ENCODE measurements at places on chromosomes 5 and 9.

- DNase-seq, result no peak
Observed at GRCh38 chr5:44377057-44377456, 12.2 kb downstream of the FGF10 start.

DNA sequence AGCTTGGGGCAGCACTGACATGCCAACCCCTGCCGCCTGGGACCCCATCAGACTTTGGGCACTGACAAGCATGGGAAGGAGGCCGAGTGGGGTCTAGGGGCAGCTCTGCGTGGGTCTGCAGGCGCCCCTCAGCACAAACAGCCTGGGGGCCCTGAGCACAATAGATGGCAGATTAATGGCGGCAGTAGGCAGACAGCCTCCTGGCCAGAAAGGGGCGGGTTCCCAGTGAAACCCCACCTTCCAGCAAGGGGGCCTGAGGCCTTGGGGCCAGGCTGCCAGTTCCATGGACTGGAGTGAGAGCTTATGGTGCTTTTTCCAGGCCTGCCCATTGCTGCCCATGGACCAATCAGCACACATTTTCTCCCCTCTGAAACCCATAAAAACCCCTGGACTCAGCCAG lies 2031.2 kb downstream of the EFNA5 start:
- no peak for DNase-seq

GRCh38 chr5:134427540-134428041 lies 15.9 kb upstream of the CDKN2AIPNL start:
- DNase-seq, result no peak

GRCh38 chr9:133160742-133161546 lies 2.8 kb downstream of the GBGT1 start:
- DNase-seq, result peak; percentile 67

- no peak for DNase-seq
Observed at GRCh38 chr5:458547-459353, 15.8 kb downstream of the EXOC3 start.

- DNase-seq, result no peak
Observed at GRCh38 chr5:43193181-43193893, 1.3 kb downstream of the NIM1K start.

DNA sequence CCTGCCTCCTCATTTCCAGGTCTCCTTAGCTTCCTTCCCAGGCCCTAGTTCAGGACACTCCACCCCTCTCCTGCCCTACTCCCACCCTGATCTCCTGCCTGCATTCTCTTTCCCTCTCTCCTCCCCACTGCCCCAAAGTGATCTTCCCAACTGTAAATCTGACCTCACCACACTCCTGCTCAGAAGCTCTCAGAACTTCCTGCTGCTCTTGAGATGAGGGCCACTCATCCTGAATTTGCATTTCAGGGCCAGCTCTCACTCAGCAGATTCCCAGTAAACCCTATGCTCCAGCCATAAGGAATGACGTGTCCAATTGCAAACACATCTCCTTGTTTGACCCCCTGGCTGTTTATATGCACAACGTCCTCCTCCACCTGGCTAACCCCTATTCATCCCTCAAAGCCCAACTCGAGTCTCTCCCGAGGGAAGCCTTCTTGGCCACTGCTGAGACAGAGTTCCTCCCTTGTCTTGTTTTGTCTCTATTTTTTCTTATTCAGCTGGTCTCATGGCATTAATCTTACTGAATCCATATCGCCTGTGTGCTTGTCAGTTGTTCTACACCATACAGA lies 95.0 kb downstream of the NSG2 start:
- no peak for DNase-seq

- no peak for DNase-seq
Observed at GRCh38 chr5:80576383-80576782, 6.3 kb upstream of the ANKRD34B start.

GRCh38 chr9:87725356-87725899 lies 491 bp upstream of the CTSL start:
- DNase-seq, result no peak

DNA sequence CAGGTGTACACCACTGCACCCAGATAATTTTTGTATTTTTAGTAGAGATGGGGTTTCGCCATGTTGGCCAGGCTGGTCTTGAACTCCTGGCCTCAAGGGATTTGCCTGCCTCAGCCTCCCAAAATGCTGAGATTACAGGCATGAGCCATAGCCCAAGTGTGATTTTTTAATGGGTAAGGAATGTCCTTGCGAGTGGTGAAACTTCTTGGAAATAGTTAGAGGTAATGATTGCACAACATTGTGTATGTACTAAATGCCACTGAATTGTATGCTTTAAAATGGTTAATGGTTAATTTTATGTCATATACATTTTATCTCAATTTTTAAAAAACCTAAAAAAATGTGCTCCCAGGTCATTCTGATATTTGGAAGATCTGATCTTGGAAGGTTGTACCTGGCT lies 59.9 kb upstream of the IL6ST start:
- DNase-seq, result no peak

- DNase-seq, result no peak
Observed at GRCh38 chr9:137167747-137168572, 1.9 kb downstream of the LRRC26 start.

- DNase-seq, result no peak
Observed at GRCh38 chr9:123322273-123323195, 33.5 kb upstream of the CRB2 start.

DNA sequence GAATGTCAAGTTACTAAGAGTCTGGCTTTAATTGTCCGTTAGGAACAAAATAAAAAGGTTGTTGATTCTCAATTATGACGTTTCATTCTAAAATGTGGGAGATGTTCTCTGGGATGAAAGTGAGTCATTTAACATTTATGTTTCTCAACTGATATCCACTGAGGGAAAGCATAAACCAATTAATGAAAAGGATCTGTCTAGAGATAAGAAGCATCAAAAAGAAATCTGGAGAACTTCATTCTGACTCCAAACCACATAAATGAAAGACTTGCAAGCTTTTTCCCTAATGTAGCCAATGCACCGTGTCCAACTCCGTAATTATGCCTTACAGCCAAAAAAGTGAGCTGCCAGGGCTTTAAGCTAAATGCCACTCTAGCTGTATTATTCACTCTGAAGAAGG lies 654.2 kb downstream of the TLE1 start:
- DNase-seq, result no peak

GRCh38 chr5:16819522-16820167 lies 116.4 kb downstream of the MYO10 start:
- no peak for DNase-seq

- no peak for DNase-seq
Observed at GRCh38 chr5:96640696-96641095, 21.5 kb upstream of the CAST start.

DNA sequence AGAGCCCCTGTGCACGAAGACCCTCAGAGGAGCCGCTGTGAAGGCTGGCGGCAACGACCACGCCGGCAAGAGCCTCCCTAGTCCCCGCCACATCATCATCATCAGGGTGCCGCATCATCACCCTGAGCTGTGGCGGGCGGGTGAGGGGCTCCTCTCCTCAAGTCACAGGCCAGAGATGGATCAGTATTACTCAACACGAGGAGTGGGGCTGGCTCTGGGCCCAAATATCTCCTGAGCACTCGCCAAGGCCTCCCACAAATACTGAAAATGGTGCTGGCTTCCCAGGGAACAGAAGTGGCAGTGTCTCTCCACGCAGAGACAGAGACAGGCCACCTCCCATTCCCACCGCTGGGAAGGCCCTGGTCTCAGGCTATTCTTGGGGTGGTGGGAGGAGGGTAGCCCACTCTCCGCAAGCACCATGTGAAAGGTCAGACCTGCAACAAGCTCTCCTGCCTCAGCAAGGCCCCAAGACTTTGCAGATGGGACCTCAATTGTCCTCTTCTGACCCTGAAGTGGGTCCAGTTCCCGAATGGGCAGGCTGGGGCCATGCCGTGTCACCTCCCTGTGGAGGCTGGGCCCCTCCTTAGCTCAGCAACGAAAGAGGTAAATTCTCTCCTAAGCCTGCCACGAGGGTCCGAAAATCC lies 39.3 kb upstream of the ZNF354A start:
- no peak for DNase-seq

- DNase-seq, result no peak
Observed at GRCh38 chr9:115193777-115194176, 75.8 kb upstream of the TNC start.

DNA sequence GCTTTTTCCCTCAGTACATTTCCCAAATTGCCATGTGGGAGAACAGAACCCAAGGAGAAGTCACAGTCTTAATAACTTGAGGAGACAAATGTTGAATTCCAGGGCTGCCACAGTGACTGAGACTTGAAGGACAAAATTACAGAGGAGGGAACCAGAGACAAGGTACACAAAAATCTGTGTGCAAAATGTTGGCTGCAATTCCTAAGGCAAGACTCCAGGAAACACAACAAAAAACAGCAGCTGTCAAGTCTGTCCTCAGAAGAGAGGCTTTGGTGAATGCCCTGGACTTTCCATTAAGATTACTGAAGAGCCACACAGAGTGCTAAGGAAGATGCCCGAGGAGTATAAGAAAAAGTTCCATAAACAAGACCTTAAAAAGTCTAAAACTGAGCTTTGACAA lies 21.1 kb downstream of the AP3B1 start:
- DNase-seq, result no peak

GRCh38 chr9:78358329-78359051 lies 61.6 kb downstream of the PSAT1 start:
- no peak for DNase-seq

GRCh38 chr5:113337515-113338415 lies 97.0 kb downstream of the TSSK1B start:
- DNase-seq, result no peak

DNA sequence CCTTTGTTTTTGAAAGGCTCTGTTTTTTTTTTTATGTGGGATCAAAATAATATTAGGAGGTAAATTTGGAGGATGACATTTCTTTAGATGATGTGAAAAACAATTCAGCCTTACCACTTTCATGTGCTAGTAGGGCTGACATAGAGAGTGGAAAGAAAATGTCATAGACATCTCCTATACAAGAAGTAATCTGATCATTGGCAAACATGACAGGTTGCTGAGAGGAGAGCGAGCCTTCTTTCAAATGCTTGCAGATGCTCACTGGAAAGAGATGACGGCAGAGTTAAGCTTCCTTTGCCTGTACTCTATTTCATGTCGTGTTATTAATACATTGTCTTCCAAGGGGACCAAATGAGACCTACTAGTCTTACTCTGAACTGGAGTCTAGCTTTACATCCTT lies 160.1 kb upstream of the DAP start:
- no peak for DNase-seq

- no peak for DNase-seq
Observed at GRCh38 chr5:82670692-82671091, 392.5 kb upstream of the RPS23 start.

- no peak for DNase-seq
Observed at GRCh38 chr9:133493845-133494540, 15.1 kb upstream of the SLC2A6 start.

DNA sequence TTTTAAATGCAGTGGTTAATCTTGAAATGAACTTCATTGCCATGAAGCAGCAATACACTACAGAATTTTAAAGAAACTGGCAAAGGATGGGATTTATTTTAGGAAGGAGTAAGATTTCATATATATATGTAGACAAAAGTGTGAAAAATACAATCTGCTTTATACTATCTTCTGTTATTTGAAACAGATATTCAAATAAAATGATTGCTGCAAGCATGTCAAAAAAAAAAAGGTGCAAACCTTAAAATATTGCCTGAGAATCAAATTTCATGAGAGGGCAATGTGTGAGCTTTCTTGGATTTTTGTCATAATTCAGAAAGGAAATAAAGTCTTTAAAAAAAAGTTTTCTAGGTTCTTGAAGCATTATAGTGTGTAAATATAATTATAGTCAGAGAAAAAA lies 705.0 kb upstream of the CDH10 start:
- DNase-seq, result no peak

- DNase-seq, result no peak
Observed at GRCh38 chr5:172502410-172502809, 48.1 kb upstream of the SH3PXD2B start.

DNA sequence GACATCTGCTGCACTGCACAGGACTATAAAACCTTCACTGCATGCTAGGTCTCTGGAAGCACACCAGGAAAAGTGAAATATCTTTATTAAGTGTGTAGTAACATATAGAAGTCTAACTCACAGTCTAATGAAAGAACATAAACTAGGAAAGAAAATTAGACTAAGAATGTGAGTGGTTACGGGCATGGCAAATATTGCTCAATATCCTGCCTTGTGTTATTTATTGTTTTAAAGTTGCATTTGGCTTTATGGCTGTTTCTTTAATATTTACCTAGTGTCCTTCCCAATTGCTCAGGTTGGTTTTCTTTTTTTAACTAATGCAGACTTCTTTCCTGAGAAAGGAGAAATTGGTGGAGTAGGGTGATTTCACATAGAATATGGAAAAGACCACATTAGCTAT lies 342.4 kb downstream of the KIAA0825 start:
- no peak for DNase-seq

DNA sequence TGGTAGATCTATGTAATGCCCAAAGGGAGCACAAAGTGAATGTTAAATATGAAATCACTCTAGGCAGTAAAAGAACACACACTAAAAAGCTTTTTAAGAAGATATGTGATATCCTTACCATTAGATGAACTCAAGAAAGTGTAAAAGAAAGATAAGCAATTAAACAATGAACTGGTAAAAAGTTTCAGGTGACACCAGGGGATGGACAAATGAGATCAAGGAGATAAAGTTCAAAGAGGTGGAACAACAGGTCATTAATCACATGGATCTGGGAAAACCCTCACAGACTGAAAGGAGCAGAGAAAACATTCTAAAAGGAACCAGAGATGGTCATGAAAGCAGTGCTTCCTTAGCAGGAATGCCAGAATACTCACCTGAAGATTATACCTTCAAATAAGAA lies 40.7 kb downstream of the LHFPL2 start:
- no peak for DNase-seq
